ENCODE measurements at places on chromosomes 4 and X. TPM values are rescaled to one million over a fixed set of nuclear protein-coding genes. Genes with fewer than 3 reads are reported as not detected.

SSX1 gene
- total RNA-seq = not detected

KLF8 gene
- total RNA-seq = 25.8 TPM

MAGEA12 gene
- not detected for total RNA-seq

GBA3 gene
- total RNA-seq = 0.98 TPM

Data from subcutaneous adipose tissue (tissue), 4 donors.